ENCODE measurements at places on chromosomes 13 and 19.

DNA sequence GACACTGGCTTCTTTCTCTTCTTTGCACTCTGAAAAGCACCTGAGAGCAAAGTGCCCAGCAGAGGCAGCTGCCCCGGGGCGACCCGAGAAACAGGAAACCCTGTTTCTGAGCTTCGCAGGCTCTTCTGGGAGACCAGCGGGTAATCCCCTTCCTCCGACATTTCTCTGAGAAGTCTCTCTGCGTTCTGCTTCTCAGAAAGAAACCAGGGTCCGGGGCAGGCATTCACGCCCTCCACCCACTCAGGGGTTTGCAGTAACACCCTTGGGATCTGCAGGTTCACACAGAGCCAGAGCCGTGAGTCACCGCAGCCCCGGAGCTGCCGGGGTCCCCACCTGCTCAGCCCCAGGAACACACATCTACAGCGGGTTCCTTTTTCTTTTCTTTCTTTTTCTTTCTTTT is 86.0 kb downstream of the GADD45B start:
- no peak overlapping the region for H3K4me3 ChIP-seq
- H3K36me3 ChIP-seq = no peaks in the 10 kb centered on the region
- H3K4me1 ChIP-seq = peaks cover 12% of the 10 kb centered on the region
- no peak overlapping the region for H3K27ac ChIP-seq

GRCh38 chr13:98184792-98185191 is 7.7 kb upstream of the RNF113B start:
- H3K27me3 ChIP-seq = no peaks in the 10 kb centered on the region
- no peaks in the 10 kb centered on the region for H3K36me3 ChIP-seq
- H3K4me1 ChIP-seq = peaks cover 12% of the 10 kb centered on the region
- DNase-seq = no peak

DNA sequence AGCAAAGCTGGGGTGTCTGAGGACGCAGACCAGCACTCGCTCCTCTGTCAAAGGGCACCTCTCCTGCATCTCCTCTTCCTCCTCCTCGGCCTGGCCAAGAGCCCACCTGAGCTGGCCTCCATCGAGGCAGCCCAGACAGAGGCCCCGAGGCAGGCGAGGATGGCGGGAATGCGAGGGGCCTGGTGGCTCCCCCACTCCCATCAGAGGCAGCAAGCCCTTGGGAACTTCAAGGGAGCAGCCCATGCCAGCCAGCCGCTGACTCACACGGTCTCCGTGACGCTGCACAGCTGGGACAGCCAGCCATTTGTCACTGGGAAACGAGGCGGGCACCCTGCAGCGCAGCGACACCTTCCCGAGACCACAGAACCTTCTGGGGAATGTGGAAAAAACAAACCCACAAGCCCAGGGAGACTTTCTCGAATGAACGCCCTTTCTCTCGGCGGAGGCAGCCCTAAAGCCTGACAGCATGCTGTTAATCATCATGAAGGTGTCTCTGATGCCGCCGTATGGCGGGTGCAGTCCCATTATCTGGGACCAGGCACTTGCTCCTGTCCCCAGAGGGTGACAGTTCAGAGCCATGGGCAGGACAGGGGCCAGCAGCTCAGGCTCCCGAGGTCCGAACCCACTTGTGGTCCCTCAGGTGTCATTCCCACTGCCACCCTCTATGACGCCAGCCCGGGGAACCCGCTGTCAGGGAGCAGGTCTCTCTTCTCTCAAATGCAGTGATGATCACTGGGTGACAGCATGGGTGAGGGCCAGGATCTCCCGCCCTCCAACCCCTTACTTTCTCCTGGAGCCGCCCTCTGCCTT is 53.0 kb downstream of the PEPD start:
- H3K36me3 ChIP-seq = no peaks in the 10 kb centered on the region
- no peaks in the 10 kb centered on the region for H3K4me1 ChIP-seq
- DNase-seq = no peak
- no peak overlapping the region for H3K4me3 ChIP-seq

- DNase-seq = no peak
- no peak overlapping the region for H3K4me3 ChIP-seq
- no peaks in the 10 kb centered on the region for H3K27me3 ChIP-seq
- H3K4me1 ChIP-seq = peaks cover 13% of the 10 kb centered on the region
Observed at GRCh38 chr19:16585808-16586476, 13.7 kb upstream of the SLC35E1 start.

DNA sequence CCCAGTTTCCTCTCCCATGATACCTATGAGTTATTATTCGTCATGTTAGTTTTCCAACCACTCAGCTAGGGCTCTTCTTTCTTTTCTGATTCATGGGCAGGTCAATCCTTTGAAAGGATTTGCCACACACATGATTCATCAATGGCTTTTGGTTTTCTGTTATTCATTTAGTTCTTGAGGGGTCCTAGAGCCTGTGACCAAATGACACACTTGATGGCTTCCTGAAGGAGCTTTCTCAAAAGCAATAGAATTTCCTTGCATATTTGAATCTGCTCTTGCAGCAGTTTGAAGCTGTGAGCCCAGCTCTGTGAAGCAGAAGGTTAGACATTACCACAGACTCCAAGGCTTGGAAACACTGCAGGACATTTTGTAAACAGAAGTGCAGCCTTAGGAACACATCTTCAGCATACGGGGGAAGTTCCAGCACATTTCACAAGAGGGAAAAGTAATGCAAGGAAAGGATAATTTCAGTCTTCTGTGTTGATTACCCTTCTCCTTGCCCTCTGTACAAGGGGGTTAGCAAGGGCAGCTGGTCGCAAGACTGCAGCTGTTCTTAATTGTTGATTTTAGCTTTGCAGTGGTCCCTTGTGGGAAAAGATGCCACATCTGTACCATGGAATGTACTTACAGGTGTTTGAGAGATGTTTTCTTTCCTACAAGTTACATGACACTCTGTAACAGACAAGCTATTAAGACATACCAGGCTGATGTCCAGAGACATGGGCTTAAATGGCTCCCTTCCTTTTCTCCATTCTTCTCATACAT is 338.6 kb downstream of the KCNRG start:
- no peaks in the 10 kb centered on the region for H3K36me3 ChIP-seq
- peaks cover 47% of the 10 kb centered on the region for H3K4me1 ChIP-seq
- H3K27ac ChIP-seq = peak overlapping the region; percentile 81
- H3K4me3 ChIP-seq = no peak overlapping the region
- no peaks in the 10 kb centered on the region for H3K27me3 ChIP-seq

DNA sequence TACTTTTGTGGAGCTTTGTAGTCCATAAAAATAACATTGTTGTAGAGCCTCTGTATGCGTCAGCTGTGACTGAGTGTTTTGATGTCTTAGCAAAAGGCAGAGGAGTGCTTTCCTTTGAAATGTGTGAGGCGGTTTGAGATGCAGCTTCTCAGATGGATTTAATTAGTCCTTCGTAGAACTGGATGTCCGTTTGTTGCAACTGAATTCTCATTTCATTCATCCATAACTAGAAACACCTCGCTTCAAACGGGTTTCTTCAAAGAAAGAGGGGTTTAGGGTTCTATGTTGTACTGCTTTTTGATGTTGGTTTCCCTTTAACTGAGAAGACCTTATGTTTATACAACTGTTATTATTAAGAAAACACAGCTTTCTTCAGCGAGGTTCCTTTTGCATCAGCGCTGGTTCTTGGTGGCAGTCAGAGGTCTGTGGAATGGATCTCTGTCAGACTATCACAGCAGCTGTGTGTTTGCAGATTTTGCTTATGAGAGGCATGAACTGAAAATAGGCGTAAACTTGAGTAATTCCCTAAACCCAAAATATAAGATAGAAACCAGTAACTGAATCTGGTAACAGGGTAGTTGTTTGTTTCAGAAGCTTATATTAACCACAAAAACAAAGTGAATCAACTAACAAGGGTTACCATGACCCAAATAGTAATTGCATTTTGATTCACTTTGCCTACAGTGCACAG is 194.4 kb downstream of the GGACT start:
- H3K36me3 ChIP-seq = no peaks in the 10 kb centered on the region
- H3K27ac ChIP-seq = no peak overlapping the region
- no peak overlapping the region for H3K4me3 ChIP-seq
- H3K4me1 ChIP-seq = no peaks in the 10 kb centered on the region
